ENCODE measurements at places on chromosomes 3 and 15.

GRCh38 chr3:45462522-45463265 is 74.3 kb downstream of the LARS2 start:
- no peak for DNase-seq

GRCh38 chr15:100841426-100841825 is 38.2 kb upstream of the ALDH1A3 start:
- DNase-seq, result no peak

DNA sequence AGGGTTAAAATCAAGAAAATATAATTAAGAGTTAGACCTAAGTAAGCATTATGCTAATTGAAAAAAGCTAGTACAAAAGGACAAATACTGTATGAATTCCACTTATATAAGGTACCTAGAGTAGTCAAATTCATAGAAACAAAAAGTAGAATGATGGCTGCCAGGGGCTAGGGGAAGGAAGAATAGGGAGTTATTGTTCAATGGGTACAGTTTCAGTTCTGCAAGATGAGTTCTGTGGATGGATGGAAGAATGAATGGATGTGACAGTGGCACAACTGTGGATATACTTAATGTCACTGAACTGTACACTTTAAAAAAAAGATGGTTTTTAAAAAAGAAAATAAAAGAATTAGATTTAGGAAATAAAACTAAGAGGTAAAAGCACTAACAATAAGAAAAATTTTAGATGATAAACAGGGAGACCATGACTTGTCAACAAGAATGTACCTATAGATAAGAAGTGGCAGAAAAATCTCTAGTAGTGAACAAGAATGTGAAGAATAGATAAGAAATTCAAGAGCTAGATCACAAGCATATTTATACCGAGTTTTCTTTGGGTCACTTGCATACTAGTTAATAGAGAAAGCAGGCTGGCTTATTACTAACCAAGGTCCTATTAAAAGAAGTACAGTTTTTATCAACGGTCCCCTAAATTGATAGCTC is 5.5 kb downstream of the IFT80 start:
- DNase-seq, result no peak

DNA sequence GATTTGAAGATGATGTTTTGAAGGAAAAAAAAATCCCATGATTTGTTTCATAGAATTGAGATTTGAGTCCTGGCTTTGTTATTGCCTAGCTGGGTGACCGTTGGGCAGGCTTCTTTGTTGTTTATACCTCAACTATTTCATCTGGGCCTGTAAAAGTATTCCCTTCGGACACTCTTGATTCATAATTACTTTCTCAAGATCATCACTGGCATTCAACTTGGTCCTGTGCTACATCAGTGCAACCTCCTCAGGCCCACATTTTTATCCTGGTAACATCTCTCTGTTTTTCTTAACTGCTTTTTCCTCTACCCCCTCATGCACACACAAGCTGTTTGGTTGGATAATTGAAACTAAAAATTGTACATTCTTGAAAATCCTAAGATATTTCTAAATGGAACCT is 67.5 kb upstream of the P3H2 start:
- no peak for DNase-seq

- DNase-seq, result no peak
Measured at GRCh38 chr15:60003243-60004008, 685 bp upstream of the FOXB1 start.

DNA sequence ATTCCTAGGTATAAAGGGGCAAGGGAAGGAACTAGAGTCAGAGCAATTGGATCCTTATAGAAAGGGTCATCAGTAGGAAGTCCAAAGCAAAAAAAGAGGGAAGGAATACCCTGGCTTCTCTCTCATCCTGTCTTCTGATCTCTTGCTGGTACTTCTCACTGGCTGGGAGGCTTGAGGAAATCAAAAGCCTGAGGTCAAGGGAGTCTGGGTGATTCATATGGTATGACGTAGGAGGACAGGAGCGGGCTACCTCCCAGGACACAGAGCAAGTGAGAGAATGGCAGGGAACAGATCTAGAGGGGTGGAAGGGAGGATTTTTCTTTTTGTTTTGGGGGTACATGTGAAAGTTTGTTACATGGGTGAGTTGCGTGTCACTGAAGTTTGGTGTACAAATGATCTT is 76.0 kb downstream of the CFAP20DC start:
- DNase-seq, result no peak

DNA sequence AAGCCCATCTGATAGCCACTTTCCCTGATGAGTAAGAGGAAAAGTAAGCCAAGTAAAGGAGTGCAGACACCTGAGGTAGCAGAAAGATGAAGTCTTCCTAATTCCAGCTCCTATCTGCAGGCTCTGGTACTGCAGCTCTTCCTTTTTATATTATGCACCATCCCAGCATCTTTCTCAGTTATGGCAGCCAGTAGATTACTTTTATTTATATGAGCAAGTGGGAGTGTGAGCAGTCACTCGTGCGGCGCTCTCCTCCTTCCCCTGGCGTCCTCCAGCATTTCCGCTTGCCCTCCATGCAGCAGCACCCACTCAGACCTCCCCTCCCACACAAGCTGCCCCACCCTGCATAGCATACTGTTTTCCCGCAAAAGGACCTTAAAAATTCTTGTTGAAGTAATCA is 465.9 kb upstream of the DPPA4 start:
- no peak for DNase-seq

DNA sequence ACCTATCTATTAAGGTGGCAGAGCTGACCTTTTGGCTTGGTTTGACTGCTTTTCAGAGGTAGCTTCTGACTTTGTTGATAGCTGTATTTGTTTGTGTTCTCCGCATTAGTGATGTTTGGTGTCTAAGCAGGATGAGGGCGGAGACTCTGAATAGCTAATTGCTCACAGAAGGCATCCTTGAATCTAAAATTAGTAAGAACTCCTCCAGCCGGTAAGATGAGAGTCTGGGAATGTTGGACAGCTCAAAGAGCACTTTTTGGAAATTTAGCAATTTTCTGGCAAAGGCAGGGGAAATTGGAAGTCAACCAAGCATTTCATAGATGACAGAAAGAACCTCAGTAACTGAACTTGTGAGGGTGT is 174.1 kb downstream of the KLHL25 start:
- DNase-seq, result no peak

All from DMS79 treated with DMSO at 0.1 percent for 48 hours (cell line).